T-helper 2 cell (primary cell): ENCODE measurements at places on chromosomes 5 and 9.

- DNase-seq = no peak
Measured at GRCh38 chr5:160488394-160489325, 67.0 kb downstream of the PTTG1 start.

DNA sequence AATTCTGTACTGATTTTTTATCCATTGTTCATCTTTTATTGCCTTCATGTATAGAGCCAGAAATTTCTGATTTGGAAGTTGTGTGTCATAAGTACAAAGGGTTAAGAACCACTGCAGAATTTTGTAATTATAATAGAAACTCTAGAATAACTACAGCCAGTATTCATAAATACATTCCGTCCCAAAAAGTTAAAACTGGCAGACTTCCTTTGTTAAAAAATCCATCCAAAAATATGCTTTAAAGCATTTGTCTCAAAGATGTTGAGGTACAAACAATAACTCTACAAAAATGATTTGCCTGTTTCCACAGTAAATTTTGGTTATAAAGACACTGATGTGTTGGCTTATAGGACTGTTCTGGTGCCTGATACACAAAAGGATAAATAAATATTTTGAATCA is 436.6 kb downstream of the DTWD2 start:
- no peak for DNase-seq

DNA sequence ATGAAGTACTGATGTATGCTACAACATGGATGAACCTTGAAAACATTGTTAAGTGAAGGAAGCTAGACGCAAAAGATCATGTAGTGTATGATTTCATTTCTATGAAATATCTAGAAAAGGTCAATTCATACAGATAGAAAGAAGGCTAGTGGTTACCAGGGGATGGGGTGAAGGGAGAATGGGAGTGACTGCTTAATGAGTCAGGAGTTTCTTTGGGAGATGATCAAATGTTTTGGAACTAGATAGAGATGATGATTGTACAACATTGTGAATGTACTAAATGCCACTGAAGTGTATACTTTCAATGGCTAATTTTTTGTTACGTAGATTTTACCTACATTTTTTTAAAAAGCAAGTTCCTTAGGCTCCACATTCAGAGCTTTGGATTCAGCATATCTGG is 14.9 kb upstream of the DELE1 start:
- no peak for DNase-seq

GRCh38 chr9:27227192-27227591 is 69.8 kb downstream of the EQTN start:
- no peak for DNase-seq

DNA sequence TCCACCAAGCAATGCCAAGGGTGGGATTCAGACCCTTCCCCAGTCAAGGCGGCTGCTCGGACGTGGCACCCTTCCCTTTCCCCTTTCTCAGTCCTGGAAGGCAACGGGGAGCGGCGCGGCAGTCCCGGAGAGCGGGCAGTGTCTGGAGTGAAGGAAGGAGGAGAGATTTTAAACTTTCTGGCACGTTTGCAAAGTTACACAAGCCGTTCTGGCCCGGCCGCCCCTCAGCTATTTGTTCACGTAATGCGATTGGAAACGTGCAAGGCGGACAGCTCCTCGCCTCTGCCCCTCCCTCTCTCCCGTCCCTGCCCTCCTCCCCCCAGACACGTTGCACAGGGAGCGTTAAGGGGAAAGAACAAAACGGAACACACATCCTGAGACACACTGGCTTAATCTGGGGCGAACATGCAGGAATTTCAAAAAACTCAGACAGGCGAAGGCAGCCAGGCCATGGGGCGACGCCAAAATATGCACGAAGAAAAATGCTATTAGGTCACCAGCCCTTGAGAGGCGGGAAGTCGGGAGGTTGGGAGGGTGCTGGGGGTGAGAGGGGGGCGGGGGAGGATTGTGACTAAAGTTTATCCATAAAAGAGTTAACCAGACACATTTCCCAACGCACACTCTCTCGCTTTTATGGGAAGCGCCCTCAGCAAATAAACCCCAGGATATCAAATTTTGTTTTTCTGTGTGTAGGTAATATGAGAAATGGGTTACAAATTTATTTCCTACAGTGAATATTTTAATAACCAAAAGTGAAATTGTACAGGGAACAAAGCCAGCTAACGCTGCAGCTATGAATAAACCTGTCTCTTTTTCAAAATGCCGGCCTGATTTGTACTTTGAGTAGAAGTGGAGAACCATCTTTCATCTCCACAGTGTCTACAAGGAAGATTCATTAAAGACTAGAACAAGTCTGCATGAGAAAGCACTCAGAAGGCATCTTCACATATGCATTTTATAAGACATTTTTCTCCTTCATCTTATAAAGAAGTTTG is at the start of gene LOX:
LOX (minus strand) TSS at position 144 of the 995 bp plus-strand sequence. CDS start 274 bp downstream, outside the sequence.
- no peak for DNase-seq

- no peak for DNase-seq
Measured at GRCh38 chr9:95112436-95113280, 204.9 kb downstream of the FANCC start.
